ENCODE measurements at places on chromosomes 1 and 21.

- no peak for DNase-seq
Measured at GRCh38 chr1:17047924-17048323, 5.9 kb downstream of the SDHB start.

GRCh38 chr1:201792534-201793305, 36.2 kb upstream of the IPO9 start:
- DNase-seq = peak; percentile 6

GRCh38 chr1:2979191-2980072, 41.8 kb upstream of the ACTRT2 start:
- no peak for DNase-seq

- no peak for DNase-seq
Measured at GRCh38 chr1:208083715-208084085, 160.5 kb downstream of the PLXNA2 start.

DNA sequence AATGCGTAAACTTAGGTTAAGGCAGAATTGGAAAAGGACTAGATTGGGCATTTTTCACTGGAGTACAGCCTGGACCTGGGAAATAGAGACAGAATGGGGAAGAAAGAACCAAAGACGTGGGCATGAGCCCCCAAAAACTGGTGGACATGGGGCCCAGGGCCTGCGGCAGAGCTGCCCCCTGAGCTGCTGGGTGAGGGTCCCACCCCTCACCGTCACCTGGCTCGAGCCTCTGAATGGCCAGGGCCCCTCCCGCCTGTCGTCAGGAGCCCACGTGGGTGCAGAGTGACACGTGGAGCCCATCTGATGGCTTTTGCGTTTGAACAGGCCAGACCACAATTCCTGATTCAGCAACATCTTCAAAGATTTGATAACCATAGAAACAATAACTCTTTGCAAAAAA, 360.9 kb upstream of the VAMP3 start:
- DNase-seq = no peak
